ENCODE measurements at places on chromosomes 2 and 18. TPM values are rescaled to one million over a fixed set of nuclear protein-coding genes. Genes with fewer than 3 reads are reported as not detected.

The SERPINB10 gene
- 1.7 TPM for total RNA-seq

The RAB17 gene
- total RNA-seq, result 0.28 TPM

The CFC1 gene
- total RNA-seq, result not detected

The CNTNAP5 gene
- not detected for total RNA-seq

The ABCB11 gene
- total RNA-seq, result not detected

The EFR3B gene
- total RNA-seq, result 0.39 TPM

The VIL1 gene
- not detected for total RNA-seq

The METTL5 gene
- total RNA-seq, result 81.2 TPM

The GYPC gene
- total RNA-seq, result not detected

The ACTG2 gene
- total RNA-seq, result 78.8 TPM

The DCDC2C gene
- total RNA-seq, result not detected

The CDH7 gene
- total RNA-seq, result not detected

The PRSS56 gene
- total RNA-seq, result not detected

- DNase-seq, result no peak
Observed at GRCh38 chr2:242034996-242035814, 165.7 kb downstream of the RTP5 start.

GRCh38 chr2:128525653-128526052 is 207.0 kb upstream of the HS6ST1 start:
- DNase-seq, result no peak

DNA sequence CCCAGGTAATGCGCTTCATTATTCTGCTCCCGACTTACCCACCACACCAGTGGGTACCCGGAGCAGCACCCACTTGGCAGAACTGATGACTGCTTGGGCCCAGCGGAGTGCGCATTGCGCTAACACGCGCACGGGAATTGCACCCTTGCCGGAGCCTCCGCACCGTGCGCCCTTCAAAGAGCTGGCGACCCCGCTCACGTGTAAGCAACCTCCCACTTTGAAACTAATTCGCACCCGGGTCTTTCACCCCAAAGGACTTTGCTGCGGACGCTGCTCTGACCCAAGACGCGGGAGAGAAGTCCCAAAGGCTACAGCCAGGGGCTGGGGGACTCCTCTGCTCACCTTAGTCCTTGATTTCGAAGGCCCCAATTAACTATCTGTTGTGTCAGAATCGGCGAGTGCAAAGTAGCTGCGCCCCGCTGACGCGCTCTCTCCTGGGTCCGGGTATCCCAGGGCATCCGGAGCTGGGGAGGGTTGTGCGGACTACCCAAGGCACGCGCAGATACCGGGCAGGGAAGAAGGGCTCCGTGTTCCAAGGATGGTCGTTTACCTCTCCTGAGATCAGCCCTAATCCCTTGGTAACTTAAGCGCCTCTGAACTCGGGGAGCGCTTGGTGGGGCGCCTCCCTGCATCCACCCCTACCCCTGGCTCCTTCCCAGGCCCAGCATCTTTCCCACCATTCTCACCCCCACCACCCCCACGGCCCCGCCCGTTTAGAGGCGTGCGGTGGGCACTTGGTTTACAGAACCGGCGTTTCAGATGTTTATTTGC is 13.1 kb upstream of the SATB2 start:
- DNase-seq, result no peak

- peak; percentile 32 for DNase-seq
Observed at GRCh38 chr2:126849486-126849885, 49.2 kb upstream of the TEX51 start.

DNA sequence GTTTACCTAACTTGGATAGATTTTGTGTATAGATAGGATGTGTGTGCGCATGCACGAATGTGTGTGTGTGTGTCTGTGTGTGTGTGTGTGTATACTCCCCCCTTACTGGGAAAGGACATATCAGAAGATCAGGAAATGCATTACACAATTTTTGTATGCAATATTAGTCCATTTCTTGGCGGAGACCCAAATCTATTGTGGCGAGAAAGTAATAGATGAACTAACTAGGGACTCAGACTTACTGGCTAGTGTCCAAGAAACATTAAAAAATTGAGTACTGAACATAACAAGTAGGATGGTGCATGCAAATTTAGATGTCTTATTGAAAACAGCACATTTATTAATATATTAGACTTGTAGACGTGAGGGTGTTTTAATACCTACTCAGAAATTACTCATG is 1036.5 kb upstream of the FANCL start:
- DNase-seq, result no peak

- DNase-seq, result no peak
Observed at GRCh38 chr2:3677436-3677835, 19.4 kb downstream of the ALLC start.

DNA sequence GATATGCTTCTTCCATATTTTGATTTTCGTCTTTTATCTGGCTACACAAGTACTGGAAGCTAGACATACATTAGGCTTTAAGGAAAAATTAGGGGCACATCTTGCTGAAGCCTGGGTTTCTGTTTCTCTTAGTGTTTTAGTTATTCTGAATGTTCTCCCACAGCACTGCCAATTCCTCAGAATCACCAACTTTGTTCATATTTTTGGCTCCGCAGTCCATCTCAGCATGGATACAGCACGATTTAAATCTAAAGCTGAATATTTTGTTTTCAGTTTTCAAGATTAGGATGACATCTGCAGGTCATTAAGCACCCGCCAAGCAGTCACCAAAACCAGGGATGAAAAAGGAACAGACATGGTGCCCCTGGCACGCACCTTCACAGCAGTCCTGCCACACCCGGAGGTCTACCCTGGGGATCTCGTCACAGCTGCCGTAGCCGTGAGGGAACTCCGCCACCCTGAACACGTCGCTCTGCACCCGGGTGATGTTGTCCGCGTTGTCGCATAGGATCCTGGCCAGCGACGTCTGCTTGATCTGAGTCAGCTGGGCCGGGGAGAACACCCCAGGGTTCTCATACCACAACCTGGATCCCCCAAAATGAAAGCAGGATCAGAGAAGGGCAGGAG is 101.2 kb downstream of the PXDN start:
- no peak for DNase-seq

GRCh38 chr2:14297340-14297739 is 335.2 kb upstream of the LRATD1 start:
- DNase-seq, result no peak

DNA sequence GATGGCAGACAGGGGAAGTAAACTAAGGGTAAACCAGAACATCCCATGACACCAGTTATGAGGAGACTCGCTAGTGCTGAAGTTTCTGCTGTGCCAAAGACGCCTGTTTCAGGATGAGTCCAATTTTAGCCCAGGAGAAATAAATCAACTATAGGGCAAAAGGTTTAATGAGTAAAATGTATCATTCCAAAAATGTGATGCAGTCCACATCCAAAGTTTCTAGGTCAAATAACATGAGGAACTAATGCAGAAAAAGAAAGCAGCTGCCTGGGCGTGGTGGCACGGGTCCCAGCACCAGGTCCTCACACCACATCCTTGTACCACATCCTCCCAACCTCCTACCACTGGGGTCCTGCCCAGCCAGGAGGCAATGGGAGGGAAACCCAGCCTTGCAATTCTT is 126.9 kb upstream of the CTAGE1 start:
- DNase-seq, result no peak

GRCh38 chr2:119250718-119251290 is 27.2 kb downstream of the STEAP3 start:
- DNase-seq, result no peak

DNA sequence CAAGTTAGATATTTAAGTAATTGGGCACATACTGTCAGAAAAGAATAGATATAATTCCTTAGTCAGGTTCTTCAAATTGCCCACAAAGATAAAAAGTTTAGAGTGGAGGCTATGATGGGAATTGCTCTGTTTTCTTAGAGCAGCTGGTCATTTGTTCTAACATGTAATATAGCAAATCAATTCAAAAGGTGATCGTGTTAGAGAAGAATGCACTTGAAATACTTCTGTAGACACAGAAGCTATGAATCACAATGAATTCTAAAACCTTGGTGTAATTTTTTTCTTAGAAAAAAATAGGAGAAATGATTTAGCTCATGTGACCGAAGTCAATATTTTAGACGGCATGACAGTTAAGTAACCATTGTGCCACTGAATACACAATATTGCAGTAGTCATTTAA is 918.1 kb upstream of the LRATD1 start:
- no peak for DNase-seq

GRCh38 chr2:37090019-37090477 is 5.7 kb downstream of the GPATCH11 start:
- no peak for DNase-seq

DNA sequence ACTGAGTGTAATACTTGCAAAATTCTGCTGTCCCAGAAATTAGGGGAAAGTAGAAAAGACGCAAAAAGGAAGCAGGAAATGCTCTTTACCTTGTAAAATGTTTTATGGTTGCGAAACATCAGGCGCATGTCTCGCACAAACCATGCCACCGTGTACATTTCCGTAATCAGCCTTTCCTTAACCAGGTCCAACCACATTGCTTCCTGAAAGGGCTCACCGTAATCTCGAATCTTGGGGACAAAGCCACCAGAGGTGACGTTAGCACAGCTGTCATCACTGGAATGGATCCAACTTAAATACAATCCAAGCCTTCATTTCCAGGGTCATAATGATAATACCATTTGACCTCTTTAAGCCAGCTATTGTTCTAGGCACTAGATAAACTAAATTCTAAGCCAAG is 49.3 kb downstream of the SP110 start:
- DNase-seq, result no peak

DNA sequence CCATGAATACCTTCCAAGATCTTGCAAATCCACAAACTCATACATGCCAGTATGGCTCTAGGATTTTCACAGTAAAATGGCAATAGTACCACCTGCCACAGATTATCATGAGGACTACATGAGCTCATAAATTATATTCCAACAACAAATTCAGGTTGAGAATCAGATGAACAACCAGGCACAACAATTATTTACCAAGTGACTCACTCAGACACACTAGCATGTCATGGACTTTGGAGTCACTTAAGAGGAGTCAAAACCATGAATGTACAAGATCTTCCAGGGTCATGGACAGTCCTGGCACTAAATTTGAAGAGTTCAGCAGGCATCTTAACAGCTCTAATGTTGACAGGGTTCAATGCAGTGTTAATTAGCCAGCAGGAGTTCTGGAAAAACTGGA is 34.4 kb upstream of the BZW1 start:
- DNase-seq, result no peak

- no peak for DNase-seq
Observed at GRCh38 chr2:150224321-150224720, 263.1 kb downstream of the RND3 start.

GRCh38 chr2:149056541-149057255 is 18.2 kb downstream of the LYPD6B start:
- no peak for DNase-seq

DNA sequence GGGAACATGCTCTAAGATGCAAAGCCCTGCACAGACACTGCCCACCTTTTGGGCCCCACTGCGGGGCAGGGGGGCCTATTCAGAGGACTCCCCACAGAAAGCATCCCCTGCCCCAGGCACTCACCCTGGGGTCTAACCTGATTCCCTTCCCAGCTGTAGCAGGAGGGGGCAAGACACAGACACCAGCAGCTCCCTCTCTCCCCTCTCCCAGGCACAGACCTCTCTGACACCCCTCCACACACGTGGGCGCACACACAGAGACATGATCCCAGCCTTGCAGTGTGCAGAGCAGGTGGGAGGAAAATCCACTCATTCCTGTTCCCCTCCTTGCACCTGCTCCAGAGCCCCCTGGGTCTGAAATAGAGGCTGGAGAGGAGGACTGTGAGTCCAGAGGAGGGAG is 10.7 kb downstream of the TNS1 start:
- no peak for DNase-seq

DNA sequence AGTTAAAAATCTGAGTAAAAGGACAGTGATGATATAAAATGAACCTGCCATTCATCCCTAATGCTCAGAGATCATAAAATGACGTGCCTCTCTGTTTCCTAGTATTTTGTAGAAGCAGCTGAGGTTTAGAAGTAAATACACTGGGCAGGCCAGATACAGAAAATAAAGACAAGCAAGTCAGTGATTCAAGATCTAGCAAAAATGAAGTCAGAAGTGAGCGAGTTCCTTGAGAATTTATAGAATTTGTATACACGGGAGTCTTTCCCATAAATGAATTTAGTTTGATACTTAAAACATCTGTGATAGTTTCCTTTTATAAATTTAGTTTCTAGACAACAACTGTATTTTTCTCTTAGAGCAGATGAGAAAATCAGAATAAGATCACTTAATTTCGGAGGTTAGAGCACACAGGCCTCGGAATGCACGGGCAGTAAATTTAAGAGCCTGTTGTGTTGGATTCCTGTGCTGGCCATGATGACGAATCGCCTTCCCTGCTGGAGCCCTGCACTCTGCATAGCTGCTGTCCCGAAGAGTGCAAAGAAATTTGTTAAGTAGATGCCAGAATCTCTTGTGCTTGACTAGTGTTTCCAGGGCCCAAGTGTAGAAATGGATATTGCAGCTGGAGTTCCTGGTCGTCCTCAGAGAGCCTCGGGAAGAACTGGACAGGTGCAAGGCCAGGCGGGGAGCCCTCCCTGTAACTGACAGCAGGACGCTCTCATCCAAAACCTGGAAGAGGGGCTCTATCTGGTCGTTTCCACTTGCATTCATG is 83.7 kb upstream of the RBM44 start:
- DNase-seq, result no peak

- DNase-seq, result no peak
Observed at GRCh38 chr2:223501641-223502040, 100.5 kb downstream of the SCG2 start.

- DNase-seq, result no peak
Observed at GRCh38 chr2:224126440-224126839, 87.4 kb upstream of the SERPINE2 start.

- no peak for DNase-seq
Observed at GRCh38 chr2:133970641-133971040, 283.2 kb upstream of the MGAT5 start.

DNA sequence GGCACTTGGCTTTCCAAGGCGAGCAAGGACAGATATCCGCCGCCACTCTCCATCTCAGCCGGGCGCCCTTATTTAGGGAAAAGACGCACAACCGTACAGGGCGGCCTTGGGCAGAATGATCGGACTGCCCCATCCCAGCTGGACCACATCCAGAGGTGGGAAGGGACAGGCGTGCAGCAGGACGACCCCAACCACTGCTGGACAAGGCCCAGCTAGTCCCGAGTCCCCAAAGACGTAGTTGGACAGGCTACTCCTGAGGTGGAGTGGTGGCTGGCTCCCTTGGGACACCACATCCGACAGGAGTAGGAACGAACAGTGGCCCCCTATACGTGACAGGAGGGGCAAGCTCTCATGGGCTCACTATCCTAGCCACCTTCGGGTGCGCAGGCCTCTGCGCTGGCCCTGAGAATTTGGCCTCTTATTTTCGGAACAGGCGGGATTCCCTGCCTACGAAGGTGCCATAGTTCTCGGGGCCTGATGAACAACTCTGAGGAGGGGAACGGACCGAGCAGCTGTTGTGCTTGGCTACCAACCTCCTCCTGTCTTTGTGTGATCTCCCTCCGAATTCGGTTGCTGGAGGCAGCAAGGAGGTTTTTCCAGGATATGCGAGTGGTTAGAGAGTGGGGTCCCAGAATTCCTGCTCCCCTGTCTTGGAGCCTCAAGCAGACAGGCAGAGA is 2.3 kb downstream of the FEV start:
- DNase-seq, result no peak

DNA sequence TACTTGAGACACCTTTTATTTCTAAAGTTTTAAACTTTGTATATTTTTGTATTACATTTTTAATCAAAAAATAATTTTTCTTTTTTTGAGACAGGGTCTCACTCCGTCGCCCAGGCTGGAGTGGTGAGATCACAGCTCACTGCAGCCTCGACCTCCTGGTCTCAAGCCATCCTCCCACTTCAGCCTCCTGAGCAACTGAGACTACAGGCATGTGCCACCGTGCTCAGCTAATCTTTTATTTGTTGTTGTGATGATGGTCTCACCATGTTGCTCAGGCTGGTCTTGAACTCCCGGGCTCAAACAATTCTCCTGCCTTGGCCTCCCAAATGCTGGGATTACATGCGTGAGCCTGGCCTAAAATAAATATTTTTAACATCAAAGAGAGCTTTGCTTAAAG is 218.7 kb upstream of the SH3BP4 start:
- no peak for DNase-seq
